ENCODE measurements at places on chromosomes 12 and 14. TPM values are rescaled to one million over a fixed set of nuclear protein-coding genes. Genes with fewer than 3 reads are reported as not detected.
A peak's percentile ranks its signal among the peaks of the same experiment; 100 is the strongest.

DNA sequence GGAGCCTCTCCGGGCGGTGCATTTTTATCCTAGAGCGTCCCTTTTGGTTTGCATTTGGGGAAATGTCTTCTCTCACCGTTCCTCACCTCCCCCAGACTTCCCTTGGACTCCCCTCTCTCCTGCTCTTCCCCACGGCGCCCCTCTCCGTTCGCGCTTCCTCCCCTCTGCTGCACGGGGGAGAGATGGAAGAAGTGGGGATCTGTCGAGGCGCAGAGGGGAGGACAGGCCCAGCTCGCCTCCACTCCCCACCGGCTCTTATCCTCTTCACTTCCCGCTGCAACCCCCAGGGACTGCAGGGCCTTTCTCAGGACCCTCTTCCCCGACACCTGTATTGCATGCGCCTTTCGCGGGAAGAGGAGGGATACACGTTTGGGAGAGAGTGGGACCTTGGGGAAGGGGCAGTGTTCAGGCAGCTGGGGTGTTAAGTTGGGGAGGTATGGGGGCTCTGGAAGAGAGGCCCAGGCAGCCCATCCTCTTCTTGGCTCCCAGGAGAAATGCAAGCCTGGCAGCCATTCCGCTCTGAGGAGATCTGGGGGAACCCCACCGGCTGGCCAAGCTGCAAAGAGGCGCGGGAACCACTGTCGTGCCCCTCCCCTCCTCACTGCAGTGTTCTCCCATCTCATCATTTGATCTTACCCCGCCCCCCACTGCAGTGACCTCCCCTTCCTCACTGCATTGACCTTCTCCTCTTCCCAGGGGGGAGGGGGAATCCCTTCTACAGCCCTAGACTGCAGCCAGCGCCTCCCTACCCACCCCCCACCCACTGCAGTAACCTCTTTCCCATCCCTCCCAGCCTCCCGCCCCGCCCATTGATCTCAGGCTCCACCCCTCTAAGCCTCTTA is 788 bp downstream of the ENO2 start:
- DNase-seq, result no peak

GRCh38 chr12:108645686-108646599 is 12.2 kb upstream of the SELPLG start:
- no peak for DNase-seq

Gene MMP17
- 1.1 TPM for polyA plus RNA-seq

Gene NDUFA9
- polyA plus RNA-seq, result 118 TPM

GRCh38 chr12:29616664-29617406 is 119.3 kb upstream of the OVCH1 start:
- DNase-seq, result no peak

Gene AMN
- 32.7 TPM for polyA plus RNA-seq

Gene DEGS2
- polyA plus RNA-seq, result 8.1 TPM

Gene SERPINA10
- polyA plus RNA-seq, result 0.78 TPM

DNA sequence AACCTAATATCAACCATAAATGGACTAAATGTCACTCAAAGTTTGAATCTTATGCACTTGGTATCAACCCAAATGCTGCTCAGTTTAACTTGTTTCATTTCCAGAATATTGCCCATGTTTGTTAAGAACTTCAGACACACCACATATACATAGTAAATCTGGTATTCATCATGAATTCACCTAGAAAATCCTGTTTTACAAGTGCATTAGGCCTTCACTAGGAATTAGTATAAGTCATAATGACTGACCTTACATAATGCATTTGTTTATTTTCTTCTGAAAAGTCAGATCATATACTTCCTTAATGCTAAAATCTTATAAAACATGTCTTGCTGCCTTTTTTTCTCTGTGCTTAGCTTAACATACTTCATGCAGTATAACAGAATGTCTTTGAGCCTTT is 66.1 kb downstream of the ABCD2 start:
- DNase-seq, result no peak

Gene SERPINA1
- 98.5 TPM for polyA plus RNA-seq

DNA sequence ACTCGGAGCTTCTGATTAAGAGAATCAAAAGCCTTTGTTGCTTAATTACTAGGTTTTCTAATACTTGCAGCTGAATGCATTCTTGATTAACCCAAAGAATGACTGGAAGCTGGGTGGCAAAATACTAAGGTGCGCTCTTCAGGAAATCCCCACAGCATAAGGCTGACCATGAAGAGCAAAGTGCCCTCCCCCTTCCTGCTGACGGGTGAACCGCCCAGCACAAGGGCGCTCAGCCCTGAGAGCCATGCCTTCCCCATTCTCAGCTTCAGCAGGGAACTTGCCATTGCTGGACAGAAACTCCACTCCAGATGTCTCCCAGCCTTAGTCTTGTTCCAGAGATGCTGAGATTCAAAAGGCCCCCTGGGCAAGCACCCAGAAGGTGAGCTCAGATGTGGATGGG is 27.2 kb upstream of the FBRSL1 start:
- DNase-seq, result no peak

Gene SERPINA5
- polyA plus RNA-seq, result 9.1 TPM

- DNase-seq, result no peak
Observed at GRCh38 chr12:20445687-20446086, 77.3 kb downstream of the PDE3A start.

- DNase-seq, result peak; percentile 34
Observed at GRCh38 chr14:85536833-85537190, 6.9 kb downstream of the FLRT2 start.

DNA sequence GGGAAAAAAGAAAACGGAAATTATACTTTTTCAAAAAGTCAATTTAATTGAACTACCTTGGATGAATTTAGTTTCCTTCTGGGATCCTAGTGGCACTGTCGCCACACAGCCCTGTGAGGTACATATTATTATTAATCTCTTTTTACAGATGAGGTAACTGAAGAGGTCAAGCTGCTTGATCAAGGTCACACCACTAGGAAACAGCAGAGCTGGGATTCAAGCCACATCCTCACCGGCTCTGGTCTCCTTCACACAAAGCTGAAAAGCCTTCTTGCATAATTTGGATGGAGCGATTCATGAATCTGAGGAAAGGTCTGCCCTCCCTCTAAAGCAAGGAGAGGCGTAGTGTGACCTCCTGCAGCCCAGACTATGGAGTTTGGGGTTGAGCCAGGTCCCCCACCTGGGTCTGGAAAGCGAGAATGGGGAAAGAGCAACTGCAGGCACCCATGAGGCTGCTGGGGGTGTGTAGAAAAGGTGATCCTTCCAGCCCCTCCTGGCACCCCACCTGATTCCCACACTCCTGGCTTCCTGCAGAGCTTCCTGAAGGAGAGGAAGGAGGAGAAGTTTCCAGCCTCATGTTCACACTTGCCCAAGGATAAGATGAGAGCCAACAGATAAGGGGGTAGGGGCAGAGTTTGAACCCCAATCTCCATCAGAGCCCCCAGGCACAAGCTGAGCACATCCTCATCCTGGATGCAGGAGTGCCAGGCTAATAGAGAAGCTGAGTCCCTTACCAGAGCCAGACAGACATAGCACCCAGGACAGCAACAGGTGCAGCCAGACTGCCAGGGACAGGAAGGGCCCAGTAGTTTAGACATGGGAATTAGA is 3.9 kb upstream of the KRT79 start:
- DNase-seq, result no peak

DNA sequence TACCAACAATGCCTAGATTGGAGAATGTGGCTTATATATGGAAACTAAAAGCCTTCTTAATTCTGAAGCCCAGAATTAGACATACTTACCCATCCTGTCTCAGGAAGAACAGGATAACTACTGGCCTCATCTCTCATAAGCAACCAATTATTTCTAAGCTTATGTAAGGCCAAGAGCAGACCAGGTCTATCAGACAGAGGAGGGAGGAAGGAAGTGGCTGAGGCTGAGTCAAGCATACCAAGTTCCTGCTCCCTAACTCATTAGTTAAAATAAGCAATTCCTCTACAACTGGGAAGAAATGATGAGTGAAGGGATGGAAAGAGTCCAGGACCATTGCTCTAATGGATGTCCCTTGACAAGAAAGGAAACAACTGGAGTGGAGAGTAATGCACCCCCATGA is 27.0 kb upstream of the INSM2 start:
- DNase-seq, result no peak

DNA sequence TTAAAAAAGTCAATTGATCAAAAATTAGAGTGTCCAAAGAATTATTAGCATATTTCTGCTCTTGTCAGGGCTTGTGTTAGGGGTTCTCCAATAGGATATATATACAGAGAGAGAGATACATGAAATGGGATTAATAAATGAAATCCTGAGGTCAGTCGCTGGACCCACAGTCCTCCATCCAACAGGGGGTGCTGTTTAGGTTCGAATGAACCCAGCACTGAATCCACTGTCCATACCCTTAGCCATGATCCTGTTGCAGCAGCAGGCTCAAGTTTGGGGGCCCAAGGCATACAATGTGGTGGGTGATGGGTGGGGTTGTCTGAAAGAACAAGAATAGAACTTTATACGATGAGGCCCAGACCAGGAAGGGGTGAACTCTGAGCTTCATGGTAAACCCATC is 780 bp upstream of the MYO1H start:
- DNase-seq, result no peak

DNA sequence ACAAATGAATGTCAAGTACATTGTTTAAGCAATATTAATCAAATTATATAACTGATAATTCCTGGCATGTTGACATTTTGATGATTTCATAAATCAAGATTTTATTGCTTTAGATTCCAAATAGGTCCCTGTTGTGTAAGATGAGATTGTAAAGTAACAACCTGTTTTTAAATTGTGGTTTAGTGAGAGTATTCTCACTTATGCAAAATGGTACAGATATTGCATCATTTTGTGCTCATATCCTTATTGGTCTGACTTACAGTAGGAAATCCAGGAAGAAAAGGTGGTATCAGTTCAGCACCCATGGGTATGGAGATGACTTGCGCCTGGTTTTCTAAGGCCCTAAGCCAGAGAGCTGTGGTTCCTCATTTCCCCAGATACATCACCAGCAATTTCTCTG is 165.5 kb downstream of the KIF21A start:
- no peak for DNase-seq

Gene GLIPR1L2
- polyA plus RNA-seq, result 4.3 TPM

Gene SAMD15
- polyA plus RNA-seq, result 10.9 TPM

Gene DACT1
- polyA plus RNA-seq, result 33.2 TPM

- no peak for DNase-seq
Observed at GRCh38 chr12:107369679-107370078, 276.3 kb upstream of the CRY1 start.

DNA sequence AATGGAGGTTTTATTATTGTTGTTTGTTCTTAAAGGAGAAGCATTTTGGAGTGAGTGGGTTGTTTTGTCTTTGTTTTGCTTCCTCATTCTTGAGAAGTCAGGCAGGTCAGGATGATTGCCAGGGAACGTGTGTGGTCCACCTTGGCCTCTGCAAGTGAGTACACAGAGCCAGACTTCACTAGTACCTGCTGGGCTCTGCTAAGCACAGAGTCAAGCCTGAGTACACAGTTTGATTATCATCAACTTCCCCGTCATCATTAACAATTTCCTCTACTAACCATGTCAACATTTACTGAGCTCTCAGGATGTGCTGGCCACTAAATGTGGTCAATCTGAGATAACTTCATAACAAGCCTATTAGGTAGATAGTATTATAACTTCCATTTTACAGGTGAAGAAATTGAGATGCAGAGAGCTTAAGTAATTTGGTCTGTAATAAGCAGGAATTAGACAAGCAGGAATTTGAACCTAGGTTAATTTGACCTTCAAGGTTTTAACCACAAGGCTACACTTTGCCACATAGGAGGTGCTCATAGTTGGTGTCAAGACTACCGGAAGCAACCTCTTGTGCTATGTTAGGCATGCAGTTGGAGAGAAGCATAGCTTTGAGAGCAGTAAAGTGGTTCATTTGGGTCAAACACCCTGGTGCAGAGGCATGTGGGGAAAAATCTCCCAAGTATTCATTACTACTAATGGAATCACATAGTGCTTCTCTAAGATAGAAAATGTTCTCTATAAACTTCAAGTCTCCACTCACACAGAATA is 178.3 kb downstream of the NUAK1 start:
- no peak for DNase-seq

Gene CAMKK2
- 35.9 TPM for polyA plus RNA-seq

Gene REP15
- 1.8 TPM for polyA plus RNA-seq

DNA sequence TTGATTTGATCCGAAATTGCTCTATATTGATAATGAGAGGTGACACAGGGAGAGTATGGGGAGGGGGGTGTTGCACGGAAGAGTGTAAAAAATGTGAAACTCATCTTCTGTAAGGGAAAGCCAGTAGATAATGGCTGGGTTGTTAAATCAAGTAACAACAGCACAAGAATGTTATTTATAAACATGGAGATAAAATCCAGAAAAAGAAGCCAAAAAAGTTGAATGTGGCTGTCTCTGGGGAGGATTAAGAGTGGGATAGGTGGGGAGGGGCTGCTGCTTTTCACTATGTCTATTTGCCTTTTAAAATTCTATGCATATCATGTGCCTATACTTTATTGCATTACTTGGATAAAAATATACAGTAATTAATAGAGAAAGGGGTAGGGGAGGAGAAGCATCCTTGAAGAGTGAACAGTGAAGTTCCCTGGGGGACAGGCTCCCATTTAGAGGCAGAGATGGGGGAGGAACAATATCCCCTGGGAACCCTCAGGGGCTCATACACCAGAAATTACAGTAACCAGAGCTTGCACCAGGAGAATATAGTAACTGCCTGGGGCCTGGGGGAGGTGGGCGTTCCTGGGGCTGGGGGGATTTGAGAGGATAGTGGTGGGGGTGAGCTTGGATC is 39.2 kb upstream of the ANKRD9 start:
- no peak for DNase-seq

- peak; percentile 56 for DNase-seq
Observed at GRCh38 chr14:21526672-21527317, 649 bp upstream of the SALL2 start.

DNA sequence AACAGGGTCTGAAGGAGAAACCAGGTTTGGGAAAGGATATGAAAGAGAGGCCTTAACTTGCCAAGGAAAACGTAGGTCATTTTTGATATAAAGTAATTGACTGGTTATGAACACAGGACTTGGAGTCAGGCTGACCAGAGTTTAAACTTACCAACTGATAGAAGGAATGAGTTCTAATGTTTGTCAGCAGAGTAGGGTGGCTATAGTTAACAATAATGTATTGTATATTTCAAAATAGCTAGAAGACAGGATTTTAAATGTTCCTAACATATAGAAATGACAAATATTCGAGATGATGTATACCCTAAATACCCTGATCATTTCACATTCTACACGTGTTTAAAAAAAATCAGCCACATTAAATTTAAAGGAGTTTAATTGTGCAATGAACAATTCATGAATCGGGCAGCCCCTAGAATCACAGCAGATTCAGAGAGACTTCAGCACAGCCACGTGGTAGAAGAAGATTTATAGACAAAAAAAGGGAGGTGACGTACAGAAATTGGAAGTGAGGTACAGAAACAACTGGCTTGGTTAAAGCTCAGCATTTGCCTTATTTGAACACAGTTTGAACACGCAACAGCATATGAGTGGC is 52.5 kb upstream of the PLEKHG7 start:
- no peak for DNase-seq

GRCh38 chr12:57816855-57817151 is 1.7 kb downstream of the AVIL start:
- no peak for DNase-seq

Gene MAPK1IP1L
- polyA plus RNA-seq, result 128 TPM

Gene ERH
- polyA plus RNA-seq, result 328 TPM

Gene IFI27L1
- polyA plus RNA-seq, result 33.0 TPM

Gene GALNT9
- 11.7 TPM for polyA plus RNA-seq

- no peak for DNase-seq
Observed at GRCh38 chr14:75183225-75183624, 6.8 kb upstream of the TMED10 start.

GRCh38 chr12:31431721-31432240 is 105.8 kb upstream of the SINHCAF start:
- no peak for DNase-seq

GRCh38 chr14:44846232-44846824 is 115.4 kb downstream of the KLHL28 start:
- DNase-seq, result no peak

GRCh38 chr12:125704803-125705202 is 639.6 kb downstream of the AACS start:
- no peak for DNase-seq

GRCh38 chr12:3420693-3421092 is 70.3 kb upstream of the PRMT8 start:
- no peak for DNase-seq
